ENCODE measurements at places on chromosomes 1 and 21.

DNA sequence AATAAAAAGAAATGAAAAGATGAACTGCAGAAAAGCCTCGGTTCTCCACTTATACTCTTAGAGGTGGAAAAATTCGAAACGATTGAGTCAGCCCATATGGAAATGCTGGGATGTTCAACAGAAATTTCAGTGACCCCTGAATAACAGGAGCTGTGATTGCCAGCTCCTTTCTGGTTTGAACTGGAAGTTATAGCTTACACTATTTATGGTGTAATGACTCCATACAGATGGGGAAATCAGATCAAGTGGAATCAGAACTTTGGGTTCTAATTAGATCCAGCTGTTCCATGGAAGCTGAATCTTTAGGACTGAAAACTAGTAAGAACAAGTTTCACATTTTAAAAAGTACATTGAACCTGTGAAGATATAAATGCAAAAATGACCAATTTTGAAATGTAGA, 569.3 kb upstream of the ZRANB2 start:
- DNase-seq, result no peak

DNA sequence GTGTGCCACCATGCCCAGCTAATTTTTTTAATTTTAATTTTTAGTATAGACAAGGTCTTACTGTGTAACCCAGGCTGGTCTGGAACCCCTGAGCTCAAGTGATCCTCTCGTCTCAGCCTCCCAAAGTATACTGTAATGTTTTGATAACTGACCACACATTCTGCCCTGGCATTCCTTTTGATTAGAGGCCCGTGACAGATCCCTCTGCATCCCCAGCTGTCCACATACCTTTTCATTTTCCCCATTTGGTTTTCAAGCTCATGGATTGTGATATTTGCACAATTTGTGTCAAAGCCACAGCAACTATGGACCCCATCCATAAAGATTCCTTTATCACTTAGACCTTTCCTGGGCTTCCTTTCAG, 116.8 kb upstream of the ATP1A1 start:
- DNase-seq, result no peak

GRCh38 chr1:57164584-57164983, 198.8 kb upstream of the C8B start:
- no peak for DNase-seq

DNA sequence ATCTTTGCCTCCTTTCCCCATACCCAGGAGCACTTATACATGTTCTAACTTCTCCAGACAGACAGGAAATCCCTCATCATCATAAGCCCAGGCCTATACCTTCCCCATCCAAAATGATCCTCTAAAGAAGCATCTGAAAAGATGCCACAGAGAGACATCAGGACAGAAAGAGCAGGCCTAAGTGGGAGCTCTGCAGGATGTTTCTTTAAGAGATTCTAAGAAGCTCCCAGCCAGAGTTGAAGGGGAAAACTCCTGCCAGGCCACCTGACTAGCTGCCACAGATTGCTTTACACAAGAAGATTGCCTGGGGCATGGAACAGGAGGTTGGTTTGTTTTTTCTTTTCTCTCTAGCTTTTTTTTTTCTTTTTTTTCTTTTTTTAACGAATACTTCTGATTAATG, 275.8 kb downstream of the VAV3 start:
- DNase-seq, result no peak

DNA sequence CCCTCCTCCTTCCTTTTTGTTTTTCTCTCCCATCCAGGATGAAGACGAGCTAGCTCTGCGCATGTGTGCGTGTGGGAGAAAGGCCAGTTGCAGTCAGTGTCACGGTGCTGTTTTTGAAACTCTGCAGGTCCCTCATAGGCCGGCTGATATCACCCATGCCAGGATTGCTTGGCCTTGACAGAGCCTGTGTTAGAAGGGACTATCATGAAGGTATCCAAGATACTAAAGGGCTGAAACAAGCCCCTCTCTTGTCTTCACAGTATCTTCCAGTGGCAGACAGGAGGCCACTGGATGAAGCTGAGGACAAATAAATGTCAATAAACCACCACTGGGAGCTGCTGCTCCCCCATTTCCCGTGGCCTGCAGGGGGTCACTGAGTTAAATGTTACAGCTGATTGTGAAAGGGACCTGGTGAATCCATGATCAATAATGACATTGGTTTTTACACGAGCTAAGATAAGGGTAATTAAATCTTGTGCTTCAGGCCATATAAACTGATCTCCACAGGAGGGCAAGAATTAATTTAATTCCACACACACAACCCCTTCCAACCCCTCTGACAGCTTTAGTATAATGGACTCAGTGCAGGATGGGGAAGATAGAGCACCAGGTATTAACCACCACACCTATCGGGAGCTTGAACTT, 64.6 kb upstream of the TARBP1 start:
- DNase-seq, result no peak

GRCh38 chr1:66262208-66262963, 271.6 kb upstream of the SGIP1 start:
- no peak for DNase-seq

DNA sequence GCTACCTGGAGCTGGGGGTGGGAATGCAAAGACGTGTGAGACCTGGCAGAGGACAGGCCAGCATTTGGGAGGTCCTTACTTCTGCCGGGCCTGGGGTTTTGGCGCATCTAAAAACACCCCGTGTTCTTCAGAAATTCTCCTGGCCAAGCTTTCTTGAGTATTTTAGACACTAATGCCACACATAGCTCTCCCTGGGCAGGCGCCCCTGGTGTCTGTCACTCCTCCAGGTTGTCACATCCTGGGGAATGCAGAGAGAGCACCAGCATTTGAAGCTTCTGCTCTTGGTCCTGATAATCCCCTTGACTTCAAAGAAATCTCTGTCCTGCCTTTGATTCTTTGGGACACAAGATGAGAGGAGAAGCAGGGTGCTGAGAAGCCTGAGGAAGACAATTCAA, 6.0 kb downstream of the CAPN9 start:
- no peak for DNase-seq

GRCh38 chr1:7149080-7149838, 364.0 kb downstream of the CAMTA1 start:
- DNase-seq, result no peak

- DNase-seq, result no peak
Observed at GRCh38 chr1:3987669-3988235, 87.7 kb upstream of the C1orf174 start.

GRCh38 chr1:247459507-247459906, 1.6 kb upstream of the OR2B11 start:
- DNase-seq, result no peak

DNA sequence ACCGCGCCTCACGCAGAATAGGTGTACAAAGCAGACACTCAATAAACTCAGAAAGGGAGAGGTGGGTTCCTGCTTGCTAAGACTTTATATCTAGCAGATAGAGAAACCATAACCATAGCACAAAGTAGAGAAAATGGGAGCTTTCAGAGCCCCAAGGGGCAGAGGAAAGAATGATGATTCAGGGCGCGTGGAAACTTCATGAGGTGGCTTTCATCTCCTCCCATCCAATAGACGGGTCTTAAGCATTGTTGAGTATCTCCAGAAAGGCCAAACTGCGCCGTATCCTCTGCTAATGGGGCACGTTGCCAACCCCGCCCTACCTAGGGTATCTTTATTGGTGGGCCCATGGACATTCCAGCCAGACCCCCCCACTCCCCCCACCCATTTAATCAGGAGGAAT, 778 bp upstream of the MIXL1 start:
- no peak for DNase-seq

DNA sequence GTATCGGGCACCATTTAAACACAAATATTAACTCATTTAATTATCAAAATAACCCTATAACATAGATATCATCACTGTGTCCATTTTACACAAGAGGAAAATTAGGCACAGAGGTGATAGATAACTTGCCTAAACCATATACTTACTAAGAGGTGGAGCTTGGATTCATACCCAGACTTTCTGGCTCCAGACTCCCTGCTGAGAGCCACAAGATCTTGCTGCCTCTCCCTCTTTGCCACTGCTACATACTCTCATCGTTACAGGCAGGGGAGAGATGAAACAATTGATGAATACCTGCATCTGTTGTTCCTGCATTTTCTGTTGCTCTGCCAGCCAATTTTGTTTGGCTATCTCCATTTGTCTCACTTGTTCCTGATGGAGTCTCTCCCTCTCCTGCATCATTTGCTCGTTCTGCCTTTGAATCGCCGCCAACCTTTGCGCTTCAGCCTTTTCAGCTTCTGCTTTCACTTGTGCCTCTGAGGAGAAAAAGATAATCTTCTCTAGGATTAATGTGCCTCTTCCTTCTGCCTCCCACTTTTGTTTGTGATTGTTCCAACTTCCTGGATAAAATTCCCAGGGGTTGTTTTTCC, 10.6 kb downstream of the GBP5 start:
- DNase-seq, result no peak

- DNase-seq, result no peak
Observed at GRCh38 chr1:82837766-82838465, 1037.2 kb downstream of the ADGRL2 start.

DNA sequence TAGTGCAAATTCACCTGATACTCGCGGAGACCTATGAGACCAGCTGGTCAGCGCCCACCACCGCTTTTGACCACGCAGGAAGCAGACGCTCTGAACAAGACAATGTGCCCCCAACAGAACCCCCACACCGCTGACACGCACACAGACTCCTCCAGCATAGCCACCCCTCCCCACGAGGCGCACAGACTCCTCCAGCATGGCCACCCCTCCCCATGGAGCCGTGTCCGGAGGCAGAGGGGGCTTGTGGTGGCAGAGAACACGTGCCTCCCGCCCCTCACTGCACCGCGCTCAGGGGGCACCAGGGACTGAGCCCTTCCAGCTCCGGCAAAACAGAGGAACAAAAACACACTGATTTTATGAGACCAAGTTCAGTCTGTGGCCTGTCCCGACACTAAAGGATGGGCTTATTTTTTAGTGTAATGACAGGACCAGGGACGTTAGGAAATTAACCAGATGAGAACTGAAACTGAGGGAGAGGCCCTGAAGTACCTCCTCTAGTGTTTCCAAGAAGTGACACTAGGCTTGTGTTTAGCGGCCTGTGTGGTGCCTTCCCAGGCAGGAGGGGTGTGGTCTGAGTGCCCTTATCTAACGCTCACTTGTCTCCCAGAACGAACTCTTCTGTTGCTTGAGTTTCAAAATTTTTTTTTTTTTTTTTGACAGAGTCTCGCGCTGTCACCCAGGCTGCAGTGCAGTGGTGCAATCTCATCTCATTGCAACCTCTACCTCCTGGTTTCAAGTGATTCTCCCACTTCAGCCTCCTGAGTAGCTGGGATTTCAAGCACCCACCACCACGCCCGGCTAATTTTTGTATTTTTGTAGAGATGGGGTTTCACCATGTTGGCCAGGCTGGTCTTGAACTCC, 10.0 kb upstream of the AGPAT3 start:
- DNase-seq, result peak; percentile 44

GRCh38 chr1:193190096-193190744, 3.8 kb upstream of the B3GALT2 start:
- DNase-seq, result no peak

- DNase-seq, result no peak
Observed at GRCh38 chr1:150441121-150441520, 46.1 kb upstream of the TARS2 start.

GRCh38 chr1:16082283-16083038, 9.0 kb upstream of the FAM131C start:
- no peak for DNase-seq

GRCh38 chr1:41998250-41998649, 79.5 kb upstream of the HIVEP3 start:
- DNase-seq, result no peak

DNA sequence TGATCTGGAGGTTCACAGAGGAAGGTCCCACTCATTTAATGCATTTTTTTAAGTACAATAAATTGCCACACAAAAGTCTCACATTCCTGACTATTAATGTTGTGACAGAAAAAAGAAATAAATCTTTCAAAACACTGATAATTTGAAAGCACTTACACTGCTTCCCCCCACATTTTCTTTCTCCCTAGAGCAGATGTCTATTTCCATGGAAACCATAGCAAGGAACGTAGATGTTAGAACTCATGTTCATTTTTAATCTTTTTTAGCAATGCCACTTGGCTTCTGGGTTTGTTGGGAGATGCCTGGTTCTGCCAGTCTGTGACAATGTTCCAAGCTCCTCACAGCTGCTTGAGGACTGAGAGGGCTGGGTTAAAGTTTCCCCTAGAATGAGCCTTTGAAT, 1.9 kb upstream of the STMN1 start:
- no peak for DNase-seq

DNA sequence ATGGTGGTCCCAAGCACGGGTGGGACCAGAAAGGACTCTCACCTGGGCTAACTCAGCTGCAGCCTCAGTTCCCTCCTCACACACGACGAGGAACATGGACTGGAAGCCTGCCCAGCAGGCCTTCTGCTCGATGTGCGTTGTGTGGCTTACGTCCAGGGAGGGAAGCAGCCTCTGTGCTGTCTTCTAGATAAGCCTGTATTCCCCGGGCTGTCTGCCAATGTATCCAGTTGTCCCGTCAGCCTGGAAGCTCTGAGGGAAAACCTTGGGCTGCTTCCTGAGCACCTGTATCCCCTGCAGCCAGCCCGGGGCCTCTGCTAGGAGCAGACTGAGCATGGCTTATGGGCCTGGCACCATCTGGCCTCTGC, 10.5 kb downstream of the PCSK9 start:
- no peak for DNase-seq

DNA sequence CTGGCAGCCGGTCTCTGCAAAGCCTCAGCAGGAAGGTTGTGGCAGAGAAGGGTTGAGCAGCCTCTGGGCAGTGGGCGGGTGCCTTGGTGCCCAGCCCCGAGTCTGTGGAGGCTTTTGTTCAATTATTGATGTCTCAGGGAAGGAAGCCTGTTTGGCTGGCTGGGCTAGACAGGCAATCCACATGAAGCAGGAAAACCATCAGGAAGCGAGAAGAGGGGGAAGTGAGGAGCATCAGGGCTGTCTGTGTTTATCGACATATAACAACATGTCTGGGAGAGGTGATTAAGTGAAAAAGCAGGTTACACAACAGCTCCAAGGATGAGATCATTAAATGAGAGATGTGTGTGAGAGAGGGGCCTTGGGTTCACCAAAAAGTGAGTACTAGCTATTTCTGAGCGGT, 105.4 kb downstream of the UBE2U start:
- DNase-seq, result no peak

GRCh38 chr1:218451415-218451814, 106.3 kb downstream of the TGFB2 start:
- DNase-seq, result no peak

DNA sequence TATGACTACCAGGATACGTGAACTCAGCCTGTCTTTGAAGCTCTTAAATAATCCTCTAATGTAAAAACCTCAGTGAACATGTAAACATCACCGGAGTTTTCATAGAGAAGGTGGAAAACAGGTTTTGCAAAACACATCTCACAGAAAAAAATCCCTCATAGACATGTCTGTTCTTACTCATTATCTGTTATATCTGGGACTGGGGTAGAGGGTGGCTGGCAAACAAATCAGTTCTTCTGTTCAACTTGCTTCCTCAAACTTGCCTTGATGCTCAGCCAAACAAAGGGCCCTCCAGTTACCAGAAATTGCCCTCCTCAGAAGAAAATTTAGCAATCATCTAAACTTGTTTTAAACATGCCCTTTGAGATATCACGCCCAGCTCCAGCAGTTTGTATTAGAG, 66.1 kb upstream of the CXADR start:
- no peak for DNase-seq

DNA sequence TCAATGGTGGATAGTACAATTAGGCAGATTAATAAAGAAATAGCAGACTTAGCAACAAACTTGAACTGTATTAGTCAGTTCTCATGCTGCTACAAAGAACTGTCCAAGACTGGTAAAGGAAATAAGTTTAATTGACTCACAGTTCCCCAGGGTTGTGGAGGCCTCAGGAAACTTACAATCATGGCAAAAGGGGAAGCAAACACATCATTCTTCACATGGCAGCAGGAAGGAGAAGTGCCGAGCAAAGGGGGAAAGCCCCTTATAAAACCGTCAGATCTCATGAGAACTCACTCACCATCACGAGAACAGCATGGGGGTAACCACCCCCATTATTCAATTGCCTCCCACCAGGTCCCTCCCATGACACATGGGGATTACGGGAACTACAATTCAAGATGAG, 27.1 kb upstream of the PDE4B start:
- DNase-seq, result no peak
